ENCODE measurements at places on chromosomes 13 and 19.

- no peak for DNase-seq
These were observed 18.4 kb upstream of the RCBTB2 start for GRCh38 chr13:48551329-48551728.

DNA sequence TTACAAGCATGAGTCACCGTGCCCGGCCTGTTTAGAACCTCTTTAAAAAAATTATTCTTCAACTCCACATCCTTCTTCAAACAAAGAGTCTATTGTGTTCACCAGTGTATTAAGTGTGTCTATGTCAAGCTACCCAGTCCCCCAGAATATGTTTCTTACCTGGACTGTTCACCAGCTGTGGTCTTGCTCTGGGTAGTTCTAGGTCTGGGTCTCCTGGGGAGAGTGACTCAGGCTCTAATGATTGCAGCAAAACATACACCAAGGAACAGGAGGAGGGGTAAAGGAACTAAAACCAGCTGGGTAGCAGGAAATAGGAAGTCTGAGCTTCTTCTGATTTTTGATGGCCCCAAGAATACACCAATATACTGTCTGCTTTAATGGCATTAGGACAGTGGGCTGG is at the start of gene FPR1:
FPR1 (minus strand) TSS at position 224 of the 400 bp plus-strand sequence. CDS start 4,884 bp downstream, outside the sequence.
- DNase-seq: no peak

- DNase-seq: no peak
These were observed 127.7 kb downstream of the VWA8 start for GRCh38 chr13:41833201-41833600.

GRCh38 chr13:105997581-105998550 is 537.6 kb downstream of the EFNB2 start:
- no peak for DNase-seq

GRCh38 chr13:31773538-31773937 is 34.2 kb downstream of the RXFP2 start:
- no peak for DNase-seq

GRCh38 chr19:8820234-8820633 is 11.9 kb downstream of the ZNF558 start:
- no peak for DNase-seq

GRCh38 chr19:12843999-12844732 is 5.9 kb downstream of the MAST1 start:
- no peak for DNase-seq

DNA sequence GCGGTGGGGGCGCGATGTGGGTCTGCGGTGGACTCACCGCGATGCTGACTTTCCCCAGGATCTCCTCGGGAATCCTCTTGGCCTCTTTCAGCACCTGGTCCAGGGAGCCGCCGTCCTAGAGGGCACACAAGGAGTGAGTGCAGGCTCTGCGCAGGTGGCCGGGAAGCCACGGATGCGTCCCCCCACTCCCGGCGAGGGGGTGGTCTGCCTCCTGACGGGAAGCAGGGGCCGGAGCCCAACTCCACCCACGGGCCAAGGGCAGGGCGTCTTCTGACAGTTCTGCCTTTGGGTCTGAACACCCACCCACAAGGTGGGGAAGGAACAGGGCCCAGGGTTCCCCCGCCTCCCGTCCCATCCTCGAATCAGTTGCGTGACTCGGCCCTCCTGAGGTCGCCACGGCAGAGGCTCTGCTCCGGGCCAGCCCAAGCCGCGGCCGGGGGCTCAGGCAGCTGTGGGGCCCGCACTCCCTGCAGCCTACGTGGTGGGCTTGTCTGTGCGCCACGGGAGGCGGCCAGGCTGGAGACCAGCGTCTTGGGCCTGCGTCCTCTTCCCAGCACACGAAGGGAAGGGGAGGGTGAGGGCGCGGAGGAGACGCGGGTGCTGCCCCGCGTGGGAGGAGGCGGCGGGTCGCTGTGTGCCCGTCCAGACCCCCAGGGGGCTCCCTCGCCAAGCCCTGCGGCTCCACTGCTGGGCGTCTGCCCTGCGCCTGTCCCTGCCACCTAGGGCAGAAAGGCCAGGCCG is 21.4 kb downstream of the MAP2K2 start:
- no peak for DNase-seq

DNA sequence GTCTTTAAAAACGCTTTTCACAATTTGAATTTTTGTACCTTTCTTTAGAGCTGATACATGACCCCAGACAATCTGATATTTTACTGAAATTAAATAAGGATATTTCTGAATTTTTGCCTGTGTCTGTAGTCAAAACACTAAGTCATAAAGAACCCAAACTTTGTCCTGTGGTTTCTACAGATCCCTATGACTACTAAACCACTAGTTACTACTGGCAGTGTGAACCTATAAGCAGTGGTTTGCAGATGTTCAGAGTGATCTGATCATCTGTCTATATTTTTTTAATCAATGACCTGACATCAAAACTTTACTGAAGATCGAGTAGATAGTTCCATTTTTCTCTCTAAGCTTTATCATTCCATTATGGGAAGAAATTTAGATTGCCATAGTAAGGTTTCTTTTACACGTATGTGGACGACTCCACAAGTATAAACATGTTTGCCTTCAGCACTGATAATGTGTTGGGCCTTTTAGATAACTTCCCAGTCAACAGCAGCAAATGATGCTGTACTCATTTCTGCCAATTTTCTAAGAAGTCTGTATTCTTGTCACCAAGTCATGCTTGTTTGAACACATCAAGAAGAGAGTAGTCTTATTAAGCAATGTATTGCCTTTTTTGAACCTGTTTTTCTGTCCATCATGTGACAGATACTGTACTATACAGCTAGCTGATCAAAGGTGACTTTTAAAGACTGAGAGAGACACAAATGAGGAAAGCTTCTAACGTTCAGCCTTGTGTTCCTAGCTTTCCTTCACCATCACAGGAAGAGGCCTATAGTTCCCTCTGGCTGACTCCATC is 21.8 kb downstream of the POLR1D start:
- DNase-seq: no peak

DNA sequence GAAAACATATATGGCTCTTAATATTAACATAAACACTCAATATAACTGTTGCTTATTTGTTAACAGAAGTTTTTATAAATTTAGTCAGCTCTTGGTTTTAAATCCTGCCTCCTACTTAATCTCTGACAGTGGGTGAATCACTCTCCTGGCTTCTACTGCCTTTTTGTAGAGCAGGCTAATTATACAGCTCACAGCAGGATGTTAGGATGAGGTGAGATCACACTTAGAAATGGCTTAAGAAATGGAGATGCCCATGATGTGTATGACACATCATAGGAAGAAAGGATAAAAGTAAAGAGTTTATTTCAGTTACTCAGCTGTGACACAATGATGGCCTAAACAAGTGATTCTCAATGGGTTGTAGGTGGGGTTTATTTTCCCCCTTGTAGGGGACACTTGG is 345.6 kb downstream of the SPRY2 start:
- no peak for DNase-seq

Measured in stimulated activated CD4-positive, alpha-beta T cell treated with anti-CD3 and anti-CD28 coated beads, Interleukin-2, amount 100 ng/mL, for 4 hours (primary cell).